IMR-90 (cell line): ENCODE measurements at places on chromosomes 6 and 20. TPM values are rescaled to one million over a fixed set of nuclear protein-coding genes. Genes with fewer than 3 reads are reported as not detected.
A peak's percentile ranks its signal among the peaks of the same experiment; 100 is the strongest.

GRCh38 chr20:23435626-23436539 lies 3.6 kb upstream of the CSTL1 start:
- no peak for DNase-seq

DNA sequence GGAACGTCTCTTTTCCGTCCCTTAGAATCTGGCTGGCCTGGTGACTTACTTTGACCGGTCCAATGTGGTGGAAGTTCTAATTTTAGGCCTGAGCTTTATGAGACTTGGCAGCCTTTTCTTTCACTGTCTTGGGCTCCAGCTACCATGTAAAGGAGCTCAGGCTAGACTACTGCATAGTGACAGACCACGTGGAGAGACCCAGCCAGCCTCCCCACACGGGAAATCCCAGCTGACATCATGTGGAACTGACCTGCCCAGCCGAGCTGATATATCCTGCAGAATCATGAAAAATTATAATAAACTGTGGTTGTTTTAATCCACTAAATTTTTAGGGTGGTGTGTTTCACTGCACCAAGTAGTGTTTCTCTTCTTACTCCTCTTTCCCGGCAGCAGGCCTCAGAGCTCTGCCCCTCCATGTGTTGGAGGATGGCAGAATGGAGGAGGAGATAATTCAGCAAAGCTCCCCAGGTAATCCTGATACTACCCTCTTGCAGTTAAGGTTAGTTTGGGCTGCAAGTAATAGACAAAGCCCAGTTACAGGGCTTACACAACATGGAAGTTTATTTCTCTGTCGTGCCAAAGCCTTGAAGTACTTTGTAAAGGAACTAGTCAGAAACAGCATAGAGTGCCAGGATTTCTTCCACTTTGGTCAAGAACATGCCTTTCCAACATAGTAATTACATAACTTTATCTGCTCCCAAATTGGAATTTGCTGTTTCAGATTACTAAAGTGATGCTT lies 87.5 kb downstream of the SH3BGRL2 start:
- peak; percentile 11 for DNase-seq

DNA sequence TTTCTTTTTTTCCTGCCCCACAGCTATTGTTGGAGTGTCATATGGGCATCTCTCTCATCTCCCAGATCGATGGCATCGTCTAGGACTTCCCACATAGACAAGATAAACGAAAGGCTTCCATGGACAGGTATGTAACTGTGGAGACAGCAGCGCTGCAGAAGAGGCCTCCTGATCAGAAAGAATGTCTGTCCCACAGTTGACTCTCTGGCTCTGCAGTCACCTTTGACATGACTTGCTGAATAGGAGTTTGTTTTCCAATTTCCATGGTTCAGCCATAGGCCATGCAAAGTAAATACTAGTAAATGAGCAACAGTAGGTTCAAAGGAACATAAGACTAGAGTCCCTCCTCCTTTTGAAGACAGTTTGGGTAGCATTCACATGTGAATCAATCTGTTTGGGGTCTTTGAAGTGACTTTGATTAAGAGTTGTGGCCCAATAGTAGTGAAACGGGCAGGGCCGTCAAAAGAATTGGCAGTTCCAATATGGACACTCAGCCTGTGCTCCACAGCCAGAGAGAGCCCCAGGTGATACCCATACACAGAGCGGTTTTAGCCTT lies 134.7 kb upstream of the IFNGR1 start:
- no peak for DNase-seq

DNA sequence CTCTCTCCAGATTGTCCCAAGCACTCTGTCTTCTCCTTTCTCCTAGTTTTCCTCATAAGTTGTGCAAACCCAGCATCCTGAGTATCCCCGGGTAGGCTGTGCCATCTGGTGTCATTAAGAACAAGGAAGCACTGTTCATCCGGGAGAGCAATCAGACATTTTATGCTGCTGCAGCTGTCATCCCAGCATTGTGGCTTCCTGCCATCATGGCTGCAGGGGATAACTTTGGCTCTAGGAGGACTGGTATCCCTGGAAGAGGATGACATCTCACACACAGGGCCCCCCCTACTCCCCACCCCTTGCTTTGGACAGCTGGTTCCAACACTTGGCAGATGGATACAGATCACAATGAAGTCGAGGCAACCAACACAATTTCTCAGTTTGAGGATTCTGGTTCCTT lies 1195.1 kb upstream of the MAP3K7 start:
- no peak for DNase-seq

Gene RIMS1
- total RNA-seq: 3.3 and 3.8 TPM in 2 replicates

DNA sequence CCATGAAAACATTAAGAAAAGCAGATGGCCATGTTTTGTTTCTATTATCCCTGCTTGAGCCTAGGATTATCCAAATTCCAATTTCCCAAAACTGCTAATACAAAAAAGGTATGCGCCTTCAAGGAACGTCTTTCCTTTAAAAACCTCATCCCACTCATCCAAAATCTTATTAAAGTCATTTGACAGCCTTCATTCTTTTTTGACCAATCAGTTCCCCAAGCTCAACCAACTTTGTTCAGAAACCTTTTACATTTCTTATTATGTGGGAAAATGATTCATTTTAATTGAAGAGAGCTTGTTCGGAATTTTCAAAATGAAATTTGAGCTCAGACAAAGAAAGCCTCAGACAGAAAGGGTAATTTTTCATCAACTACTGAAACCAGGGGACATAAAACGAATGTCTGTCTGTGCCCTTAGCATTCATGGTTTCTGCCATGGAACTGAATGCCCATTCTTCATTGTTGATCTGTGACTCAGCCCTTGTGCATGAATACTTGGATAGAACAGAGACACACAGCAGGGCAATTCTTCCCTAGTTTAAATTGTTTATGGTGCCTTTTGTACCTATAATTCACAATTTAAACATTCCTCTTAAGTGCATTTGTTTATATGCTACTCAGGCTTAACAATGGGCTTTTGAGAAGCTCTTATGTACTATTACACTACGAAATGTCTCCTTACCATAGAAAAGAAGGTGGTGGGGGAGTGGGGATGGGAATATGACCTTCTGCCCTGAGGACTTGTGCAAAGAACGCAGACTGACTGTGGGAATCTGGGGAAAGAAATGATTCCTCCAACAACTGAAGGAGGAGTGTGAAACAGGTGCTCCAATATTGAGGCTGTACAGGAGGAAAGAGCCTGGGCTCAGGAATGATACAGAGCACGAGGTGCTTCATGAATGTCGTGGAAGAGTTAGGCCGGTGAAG lies 49.8 kb upstream of the ERVFRD-1 start:
- DNase-seq: peak; percentile 16

GRCh38 chr6:29641430-29642148 lies 8.6 kb upstream of the GABBR1 start:
- no peak for DNase-seq

Gene CTAGE9
- not detected in 2 replicates for total RNA-seq

GRCh38 chr20:36607586-36608387 lies 2.2 kb downstream of the RAB5IF start:
- no peak for DNase-seq

GRCh38 chr20:60202046-60202445 lies 243.8 kb downstream of the CDH26 start:
- DNase-seq: no peak

DNA sequence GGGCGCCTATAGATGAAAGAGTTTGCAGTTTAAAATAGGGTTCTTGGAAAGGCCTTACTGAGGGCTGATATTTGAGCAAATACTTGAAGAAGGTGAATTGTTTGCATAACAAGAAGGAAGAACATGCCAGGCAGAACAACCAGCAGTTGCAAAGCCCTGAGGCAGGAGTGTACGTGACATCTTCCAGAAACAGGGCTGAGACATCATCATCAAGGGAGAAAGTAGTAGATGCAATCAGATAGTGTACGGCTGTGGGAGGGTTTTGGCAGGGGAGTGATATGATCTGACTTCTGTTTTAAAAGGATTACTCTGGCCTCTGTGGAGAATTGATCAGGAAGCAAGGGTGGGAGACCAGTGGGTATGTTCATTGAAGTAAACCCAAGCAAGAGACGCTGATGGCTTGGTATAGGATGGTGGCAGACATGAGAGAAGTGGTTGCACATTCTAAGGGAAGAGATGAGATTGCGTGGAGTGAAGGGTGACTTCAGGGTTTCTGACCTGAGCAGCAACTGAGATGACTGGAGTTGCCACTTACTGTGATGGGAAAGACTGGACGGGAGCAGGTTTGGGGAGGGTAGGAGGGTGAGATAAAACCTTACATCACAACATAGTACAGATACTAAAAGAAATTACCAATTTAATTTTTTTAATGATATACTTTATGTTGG lies 28.8 kb downstream of the RIOK1 start:
- DNase-seq: peak; percentile 21

DNA sequence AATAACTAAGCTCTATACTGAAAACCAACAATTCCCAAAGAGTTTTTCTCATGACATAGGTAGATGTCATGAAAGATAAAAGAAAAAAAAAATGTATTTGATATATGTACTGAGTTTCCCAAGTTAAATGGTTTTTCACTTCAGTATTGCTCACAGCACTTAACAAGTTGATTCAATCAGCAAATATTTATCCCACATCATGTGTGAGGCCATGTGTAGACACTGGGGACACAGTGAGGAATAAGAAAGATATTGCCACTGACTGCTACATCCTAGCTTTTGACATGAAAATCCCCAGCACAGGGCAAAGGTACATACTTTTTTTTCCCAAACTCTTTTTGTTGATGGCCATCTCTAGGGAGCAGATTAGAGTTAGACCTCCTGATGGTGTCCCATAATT lies 25.3 kb downstream of the SPTLC3 start:
- DNase-seq: no peak

- DNase-seq: no peak
Measured at GRCh38 chr20:7828437-7828836, 111.8 kb downstream of the HAO1 start.

DNA sequence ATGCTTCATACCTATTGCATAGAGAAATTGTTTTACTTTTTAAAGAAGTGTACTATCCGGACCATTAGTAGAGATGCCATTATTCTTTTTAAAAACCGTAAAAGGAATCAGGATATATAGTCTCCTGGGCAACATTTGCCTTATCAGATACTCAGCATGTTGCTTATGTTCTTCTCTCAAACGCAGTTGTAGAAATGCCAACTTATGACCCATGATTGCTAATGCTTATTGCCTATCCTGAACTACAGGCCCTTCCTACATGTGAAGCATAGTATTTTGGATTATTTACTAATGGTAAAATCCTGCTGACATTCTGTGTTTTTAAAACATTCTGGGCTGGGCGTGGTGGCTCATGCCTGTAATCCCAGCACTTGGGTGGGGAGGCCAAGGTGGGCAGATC lies 99.5 kb downstream of the FOXO3 start:
- no peak for DNase-seq
